ENCODE measurements at places on chromosomes 4 and X.

DNA sequence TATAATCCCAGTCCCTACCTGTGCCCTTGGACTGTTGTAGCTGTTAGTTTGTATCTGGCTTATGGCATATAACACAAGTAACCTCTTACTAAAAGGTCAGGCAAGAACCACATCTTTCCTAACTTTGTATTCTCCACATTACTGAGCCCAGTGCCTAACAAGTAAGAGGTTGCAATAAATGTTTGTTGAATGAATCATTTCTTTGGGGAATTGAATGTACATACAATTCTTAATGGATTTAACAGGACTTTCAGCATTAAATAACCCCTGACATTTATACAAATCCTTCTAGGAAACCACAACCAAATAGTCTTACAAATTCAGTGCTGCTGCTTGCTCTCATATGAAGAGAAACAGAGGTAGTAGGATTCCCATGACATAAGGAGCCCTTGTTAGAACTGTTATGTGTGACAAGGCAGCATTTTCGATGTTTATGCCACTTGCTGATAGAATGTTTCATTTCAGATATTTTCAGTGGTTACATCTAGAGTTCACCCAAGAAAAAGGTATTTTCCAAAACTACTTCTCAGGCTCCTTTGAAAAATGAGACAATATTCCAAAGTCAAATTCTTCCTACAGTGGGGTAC, 62.0 kb downstream of the MBNL3 start:
- DNase-seq, result no peak

DNA sequence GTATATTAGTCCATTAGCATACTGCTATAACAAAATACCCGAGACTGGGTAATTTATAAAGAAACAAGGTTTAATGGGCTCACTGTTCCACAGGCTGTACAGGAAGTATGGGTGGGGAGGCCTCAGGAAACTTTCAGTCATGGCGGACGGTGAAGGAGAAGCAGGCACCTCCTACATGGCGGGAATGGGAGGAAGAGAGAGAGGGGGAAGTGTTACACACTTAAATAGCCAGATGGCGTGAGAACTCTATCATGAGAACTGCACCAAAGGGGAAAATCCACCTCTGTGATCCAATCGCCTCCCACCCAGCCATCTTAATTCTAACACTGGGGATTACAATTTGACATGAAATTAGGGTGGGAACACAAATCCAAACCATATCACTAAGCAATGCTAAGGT, 98.9 kb upstream of the SH3RF1 start:
- DNase-seq, result no peak

DNA sequence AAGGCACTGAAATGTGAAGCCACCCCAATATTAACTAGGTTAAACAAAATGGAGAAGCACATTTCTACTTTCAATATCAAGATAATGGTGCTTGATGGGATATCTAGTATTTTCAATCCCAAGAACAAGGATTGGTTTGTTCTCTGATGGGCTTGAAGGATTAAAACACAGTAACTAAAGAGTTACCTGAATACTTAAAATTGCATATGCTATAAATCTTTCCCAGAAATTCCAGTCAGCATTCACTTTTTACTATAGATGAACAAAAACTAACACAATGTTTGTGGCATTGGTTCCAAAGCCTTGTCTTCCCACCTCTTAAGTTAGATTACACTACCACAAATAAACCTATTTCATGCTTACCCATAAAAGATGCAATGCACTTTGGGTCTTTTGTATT, 3.9 kb upstream of the PCDH10 start:
- no peak for DNase-seq

GRCh38 chr4:177986236-177986635, 544.0 kb upstream of the AGA start:
- no peak for DNase-seq

- no peak for DNase-seq
Measured at GRCh38 chrX:152197465-152197864, 59.1 kb upstream of the MAGEA10 start.

DNA sequence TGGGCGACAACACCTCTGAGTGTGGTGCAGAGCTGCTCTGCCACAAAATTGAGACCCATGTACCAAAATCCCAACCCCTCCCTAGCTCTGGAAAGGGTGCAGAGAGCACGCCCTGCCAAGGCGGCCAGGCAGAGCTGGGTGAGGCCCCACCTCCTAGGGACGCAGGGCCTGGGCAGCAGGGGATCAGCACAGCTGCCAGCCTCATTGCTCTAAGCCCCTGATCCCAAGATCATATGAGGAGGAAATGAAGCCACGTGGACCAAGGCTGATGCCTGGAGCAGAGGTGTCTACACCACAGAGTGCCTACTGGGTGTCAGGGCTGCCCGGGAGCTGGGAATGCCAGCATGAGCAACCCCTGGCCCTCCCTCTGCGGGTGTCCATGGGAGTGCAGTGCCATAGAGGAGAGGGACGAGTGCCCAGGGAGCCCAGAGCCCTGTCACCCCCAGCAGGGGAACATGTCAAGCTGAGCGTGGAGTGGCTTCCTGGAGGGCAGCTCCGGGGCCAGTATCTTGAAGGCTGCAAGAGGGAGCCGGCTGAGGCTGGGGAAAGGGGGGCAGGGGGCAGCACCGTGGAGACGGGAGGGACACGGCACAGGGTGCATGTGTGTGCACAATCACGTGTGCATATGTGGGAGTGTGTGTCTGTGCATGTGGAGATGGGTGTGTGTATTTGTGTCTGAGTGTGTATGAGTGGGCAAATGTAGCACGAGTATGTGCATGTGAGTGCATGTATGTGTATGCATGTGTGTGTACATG, 63.9 kb upstream of the PSAPL1 start:
- no peak for DNase-seq

GRCh38 chr4:102836596-102836995, 9.2 kb upstream of the UBE2D3 start:
- no peak for DNase-seq

- no peak for DNase-seq
Measured at GRCh38 chrX:49951524-49952193, 29.3 kb downstream of the CLCN5 start.

DNA sequence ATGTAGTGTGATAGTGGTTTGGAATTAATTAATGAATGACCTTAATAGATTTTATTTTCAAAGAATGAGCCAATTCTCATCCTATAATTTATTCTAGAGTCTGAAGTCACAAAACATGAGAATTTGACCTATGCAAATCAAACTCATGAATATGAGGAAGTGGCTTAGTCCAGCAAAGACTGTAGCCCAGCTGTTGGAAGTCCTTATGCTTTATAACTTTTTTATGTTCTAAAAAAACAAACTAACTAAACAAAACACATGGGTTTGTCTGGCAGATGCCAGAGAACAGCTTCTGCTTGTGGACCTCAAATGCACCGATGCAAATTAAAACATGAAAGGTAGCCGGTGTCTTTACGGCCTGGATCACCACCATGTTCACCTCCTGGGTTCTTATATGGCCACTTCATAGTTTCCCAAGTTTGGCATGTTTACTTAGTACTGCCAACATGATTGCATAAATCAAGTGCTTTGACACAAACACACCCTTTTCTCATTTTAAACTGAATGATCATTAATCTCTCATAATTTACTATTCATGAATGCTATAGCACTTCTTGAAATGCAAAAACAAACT, 277.4 kb downstream of the PAPSS1 start:
- no peak for DNase-seq

GRCh38 chr4:138494931-138495330, 252.8 kb upstream of the SLC7A11 start:
- DNase-seq, result peak; percentile 61

DNA sequence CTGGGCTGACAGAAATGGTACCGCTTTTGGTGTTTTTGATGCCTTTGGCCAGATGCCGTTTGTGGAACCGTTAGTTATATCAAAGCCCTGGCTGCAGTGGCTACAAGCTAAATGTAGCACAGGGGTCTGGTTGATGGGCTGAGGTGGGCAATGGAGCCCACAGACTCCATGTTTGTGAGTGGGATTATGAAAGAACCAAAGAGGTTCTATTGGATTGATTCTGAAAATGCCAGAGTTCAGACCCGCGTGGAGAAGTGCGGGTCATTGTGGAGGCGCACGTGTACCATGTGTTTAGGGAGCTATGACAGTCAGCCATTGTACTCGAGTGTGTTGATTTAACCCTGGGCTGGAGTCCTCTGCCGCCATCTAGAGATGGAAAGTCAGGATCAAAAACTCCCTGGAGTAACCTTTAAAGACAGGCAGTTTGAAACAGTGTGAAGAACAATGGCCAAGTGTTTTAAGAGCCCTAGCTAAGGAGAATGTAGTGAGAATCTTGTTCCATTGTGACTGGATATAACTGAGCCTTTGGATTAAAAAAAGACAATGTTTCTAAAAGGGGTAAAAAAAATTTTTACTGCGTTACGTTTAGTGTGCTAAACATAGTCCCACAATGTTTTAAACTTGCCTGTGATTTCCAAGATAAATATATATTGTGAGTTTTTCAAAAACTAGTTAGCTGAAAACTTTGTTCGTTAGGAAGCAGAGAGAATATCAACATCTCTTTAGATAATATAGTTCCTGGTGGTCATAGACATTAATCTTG, 12.7 kb downstream of the ART3 start:
- peak; percentile 72 for DNase-seq

- no peak for DNase-seq
Measured at GRCh38 chr4:40842318-40842717, 92.6 kb downstream of the NSUN7 start.

DNA sequence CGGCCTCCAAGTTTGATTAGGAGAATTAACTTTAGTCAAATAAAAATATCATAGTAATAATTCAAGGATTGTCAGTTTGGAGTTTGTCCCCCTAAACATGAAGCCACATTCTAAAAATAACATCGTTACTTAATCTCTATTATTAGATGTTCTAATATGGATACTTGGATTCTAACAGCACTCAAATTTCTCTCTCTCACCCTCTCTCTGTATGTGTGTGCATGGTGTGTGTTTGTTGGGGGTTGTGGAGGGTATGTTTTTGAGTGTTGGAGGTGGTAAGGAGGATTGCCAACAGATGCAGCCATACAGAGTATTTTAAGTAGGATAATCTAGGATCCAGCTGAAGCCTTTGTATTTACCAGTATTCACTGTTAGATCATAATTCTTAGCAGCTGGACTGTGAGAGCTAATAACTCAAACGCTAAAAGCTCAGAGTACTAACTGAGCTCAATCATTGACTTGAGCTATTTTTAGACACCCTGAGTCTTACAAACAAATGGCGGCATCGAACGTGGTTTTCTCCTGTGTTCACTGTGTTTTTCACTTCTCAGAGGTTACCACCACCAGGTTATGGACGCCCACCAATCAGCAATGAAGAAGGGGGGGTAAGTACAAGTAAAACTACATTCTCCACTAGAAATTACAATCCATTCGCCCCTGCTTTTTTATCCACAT, 8.8 kb downstream of the ENAM start:
- no peak for DNase-seq

- no peak for DNase-seq
Measured at GRCh38 chr4:73852771-73853170, 325 bp upstream of the PF4V1 start.

DNA sequence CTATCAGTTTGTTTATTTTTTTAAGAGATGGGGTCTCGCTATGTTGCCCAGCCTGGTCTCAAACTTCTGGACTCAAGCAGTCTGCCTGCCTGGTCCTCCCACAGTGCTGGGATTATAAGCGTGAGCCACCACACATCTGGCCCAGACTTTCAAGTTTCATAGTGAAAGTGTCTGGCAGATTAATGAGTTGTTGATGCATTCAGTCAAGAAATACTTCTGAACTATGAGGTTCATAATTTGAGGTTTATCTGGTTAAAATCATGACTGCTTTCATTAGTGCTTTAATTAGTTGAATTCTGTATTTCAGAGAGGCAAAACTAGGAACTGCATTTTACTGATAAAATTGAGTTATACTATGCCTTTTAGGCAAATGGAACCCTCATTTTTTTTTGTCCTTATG, 638.6 kb downstream of the RPA4 start:
- DNase-seq, result no peak

DNA sequence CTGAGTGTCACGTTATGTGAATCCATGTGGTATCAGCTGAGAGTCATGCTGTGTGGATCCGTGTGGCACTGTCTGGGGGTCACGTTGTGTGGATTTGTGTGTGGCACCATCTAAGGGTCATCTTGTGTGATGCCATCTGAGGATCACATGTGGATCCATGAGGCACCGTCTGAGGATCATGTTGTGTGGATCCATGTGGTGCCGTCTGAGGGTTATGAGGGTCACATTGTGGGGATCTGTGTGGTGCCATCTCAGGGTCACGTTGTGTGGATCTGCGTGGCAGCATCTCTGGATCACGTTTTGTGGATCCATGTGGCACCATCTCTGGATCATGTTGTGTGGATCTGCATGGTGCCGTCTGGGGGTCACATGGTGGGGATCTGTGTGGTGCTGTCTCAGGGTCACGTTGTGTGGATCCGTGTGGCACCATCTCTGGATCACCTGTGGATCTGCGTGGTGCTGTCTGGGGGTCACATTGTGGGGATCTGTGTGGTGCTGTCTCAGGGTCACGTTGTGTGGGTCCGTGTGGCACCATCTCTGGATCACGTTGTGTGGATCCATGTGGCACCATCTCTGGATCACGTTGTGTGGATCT, 6.9 kb downstream of the PDE6B start:
- peak; percentile 17 for DNase-seq

DNA sequence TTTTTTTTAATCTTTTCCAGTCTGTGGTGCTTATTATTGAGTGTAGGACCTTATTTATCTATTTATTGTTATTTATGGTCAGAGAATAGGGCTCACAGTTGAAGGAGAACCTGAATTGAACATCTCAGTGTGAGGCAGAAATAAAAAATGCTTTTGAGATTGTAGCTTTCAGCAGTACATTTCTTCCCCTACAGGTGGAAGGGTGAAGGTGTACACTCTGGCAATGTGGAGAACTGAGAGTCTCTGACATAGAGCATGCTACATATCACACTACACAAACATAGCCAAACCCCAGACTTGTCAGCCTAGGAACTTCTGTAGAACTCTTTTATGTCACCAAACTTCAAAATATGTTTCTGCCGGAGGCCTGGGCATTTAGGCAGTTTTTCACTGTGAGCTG, 140.2 kb downstream of the STIM2 start:
- no peak for DNase-seq

- DNase-seq, result peak; percentile 90
Measured at GRCh38 chrX:104112326-104112951, at the start of gene ZCCHC18. Gene ZCCHC18, plus strand, starts transcription at chrX:104112523. Its CDS starts 1,589 bp downstream, at chrX:104114112.
